Activated CD4-positive, alpha-beta T cell treated with anti-CD3 and anti-CD28 coated beads, Interleukin-2, amount 10 ng/mL, durations not matched to agents 7 days and 5 days (primary cell): ENCODE measurements at places on chromosomes 12 and 14. TPM values are rescaled to one million over a fixed set of nuclear protein-coding genes. Genes with fewer than 3 reads are reported as not detected.

DNA sequence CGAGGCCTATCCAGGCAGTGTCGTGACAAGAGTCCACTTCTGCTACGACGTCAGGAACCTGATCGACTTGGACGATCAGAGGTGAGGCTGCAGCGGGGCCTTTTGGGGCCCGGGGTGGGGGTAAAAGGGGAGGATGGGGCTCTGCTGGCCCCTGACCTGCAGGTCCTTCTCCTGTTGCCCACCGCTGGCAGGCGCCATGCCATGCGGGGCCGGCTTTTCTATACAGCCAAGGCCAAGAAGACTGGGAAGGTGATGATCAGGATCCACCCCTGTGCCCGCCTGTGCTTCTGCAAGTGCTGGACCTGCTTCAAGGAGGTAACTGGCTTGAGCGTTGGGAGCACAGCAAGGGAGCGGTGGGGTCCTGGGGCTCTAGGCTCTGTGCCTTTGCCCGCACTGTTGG lies 31.6 kb downstream of the NGB start:
- H3K36me3 ChIP-seq = no peaks in the 10 kb centered on the region
- no peaks in the 10 kb centered on the region for H3K27me3 ChIP-seq
- no peak overlapping the region for H3K27ac ChIP-seq
- H3K4me3 ChIP-seq = no peak overlapping the region
- H3K4me1 ChIP-seq = no peaks in the 10 kb centered on the region

DNA sequence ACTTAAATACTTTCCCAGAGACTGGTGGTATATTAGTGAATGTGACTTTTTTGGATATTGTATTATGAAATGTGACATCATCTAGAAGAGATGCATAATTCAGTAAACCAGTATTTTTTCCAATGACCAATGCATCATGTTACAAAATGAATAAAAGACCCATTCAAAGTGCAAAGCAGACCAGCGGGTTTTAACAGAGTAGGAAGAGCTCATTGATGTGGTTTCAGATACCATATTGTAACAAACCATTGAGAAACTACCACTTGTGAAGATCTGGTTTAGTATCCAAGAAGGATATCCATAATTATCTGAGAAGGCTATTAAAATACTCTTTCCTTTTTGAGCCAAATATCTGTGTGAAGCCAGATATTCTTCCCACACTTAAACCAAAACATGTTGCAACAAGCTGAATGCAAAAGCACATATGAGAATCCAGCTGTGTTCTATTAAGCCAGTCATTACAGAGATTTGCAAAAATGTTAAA lies 47.7 kb downstream of the MVK start:
- no peaks in the 10 kb centered on the region for H3K36me3 ChIP-seq
- peaks cover 28% of the 10 kb centered on the region for H3K27me3 ChIP-seq
- no peak overlapping the region for H3K4me3 ChIP-seq
- no peaks in the 10 kb centered on the region for H3K4me1 ChIP-seq
- no peak for DNase-seq
- no peak overlapping the region for H3K27ac ChIP-seq

DNA sequence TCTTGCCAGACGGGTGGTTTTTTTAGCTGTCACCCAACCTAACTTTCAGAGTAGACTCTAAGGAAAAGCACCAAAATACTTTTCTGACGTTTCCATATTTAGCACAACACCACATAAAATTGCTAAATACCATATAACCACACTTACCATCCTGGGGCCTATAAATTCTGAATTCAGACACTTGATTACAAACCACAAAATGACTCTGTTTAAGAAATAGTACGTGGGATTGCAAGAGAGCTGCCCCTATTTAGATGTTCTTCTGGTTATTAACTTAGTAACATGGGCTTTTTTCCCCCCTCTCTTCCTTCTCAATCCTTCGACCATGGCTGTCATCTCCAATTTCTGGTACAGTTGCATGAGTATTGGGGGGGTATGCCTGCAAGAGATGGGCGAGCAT lies 287.7 kb downstream of the BMP4 start:
- H3K27me3 ChIP-seq = no peaks in the 10 kb centered on the region
- H3K4me3 ChIP-seq = no peak overlapping the region
- no peak overlapping the region for H3K27ac ChIP-seq

The TPH2 gene
- total RNA-seq = not detected
